ENCODE measurements at places on chromosomes 1 and 21.
A peak's percentile ranks its signal among the peaks of the same experiment; 100 is the strongest.

DNA sequence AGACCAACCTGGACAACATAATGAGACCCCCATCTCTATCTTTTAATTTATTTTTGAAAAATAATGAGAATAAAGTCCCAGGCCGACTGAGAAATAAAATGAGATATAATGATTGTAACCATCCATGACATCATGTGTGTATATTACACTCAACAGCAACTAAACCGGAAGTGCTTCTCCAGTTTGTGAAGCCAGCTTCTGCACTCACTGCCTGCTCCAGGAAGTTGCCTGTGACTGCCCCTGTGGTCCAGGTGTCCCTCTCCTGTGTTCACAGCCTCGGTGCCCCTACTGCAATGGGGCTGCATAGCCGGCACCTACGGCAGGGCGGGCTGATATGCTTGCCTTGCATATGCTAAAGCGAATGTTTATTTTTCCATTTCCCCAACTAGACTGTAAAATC, 68.3 kb downstream of the SSBP3 start:
- DNase-seq, result no peak

GRCh38 chr1:179599623-179600249, 8.1 kb downstream of the TDRD5 start:
- no peak for DNase-seq

- DNase-seq, result no peak
These were observed at the start of gene RXFP4 for GRCh38 chr1:155940993-155941844. RXFP4 (plus strand) TSS chr1:155941638; CDS start chr1:155941710, 72 bp downstream.

DNA sequence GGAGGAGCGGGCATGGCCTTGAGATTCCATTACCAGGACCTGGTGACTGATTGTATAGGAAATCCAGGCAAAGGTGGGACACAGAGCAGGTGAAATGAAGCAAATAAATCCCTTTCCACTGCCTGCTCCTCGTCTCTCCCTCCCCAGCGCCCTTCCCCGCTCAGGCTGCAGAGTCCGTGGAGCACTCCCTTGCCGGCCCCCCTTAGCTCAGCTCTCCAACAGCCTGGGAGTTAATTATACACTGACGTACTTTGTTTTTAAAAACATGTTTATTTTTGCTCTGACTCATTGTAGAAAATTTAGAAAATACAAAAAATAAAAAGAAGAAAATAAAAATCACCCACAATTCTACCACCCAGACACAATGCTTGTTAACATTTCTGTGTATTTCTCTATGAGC, 61.7 kb downstream of the LGR6 start:
- DNase-seq, result peak; percentile 12

- DNase-seq, result no peak
These were observed 29.4 kb upstream of the GNG4 start for GRCh38 chr1:235679005-235679404.

GRCh38 chr1:223847781-223848345, 2.1 kb upstream of the TP53BP2 start:
- no peak for DNase-seq
